ENCODE measurements at places on chromosomes 7 and 10. TPM values are rescaled to one million over a fixed set of nuclear protein-coding genes. Genes with fewer than 3 reads are reported as not detected.

Gene PRSS58
- total RNA-seq, result not detected

Gene CDH23
- total RNA-seq, result 12.2 TPM

Gene GDI2
- total RNA-seq, result 384 TPM

Gene TUBAL3
- 0.31 TPM for total RNA-seq

Gene PHKG1
- 65.2 TPM for total RNA-seq

Gene MYL7
- not detected for total RNA-seq

Gene RPP30
- total RNA-seq, result 31.9 TPM

Gene TFR2
- total RNA-seq, result 1.3 TPM

Gene CFAP58
- 0.62 TPM for total RNA-seq

Gene BMPER
- total RNA-seq, result 30.2 TPM

Gene UNC5B
- total RNA-seq, result 7.1 TPM

Gene GPR141
- 1.7 TPM for total RNA-seq

Gene DNAH11
- 1.8 TPM for total RNA-seq

Gene PODXL
- total RNA-seq, result 43.7 TPM

Gene PLEKHS1
- 1.4 TPM for total RNA-seq

Gene DGKI
- 5.6 TPM for total RNA-seq

Gene CRYGN
- total RNA-seq, result not detected

Gene MEIG1
- not detected for total RNA-seq

Gene MBL2
- not detected for total RNA-seq

Gene GJD4
- total RNA-seq, result 0.21 TPM

Gene ACBD7
- total RNA-seq, result 1.0 TPM

Gene SUN3
- total RNA-seq, result not detected

Gene PNLIP
- total RNA-seq, result 1.8 TPM

Gene LBX1
- total RNA-seq, result 5.6 TPM

Gene PDIA4
- 94.8 TPM for total RNA-seq

Gene FBXL13
- total RNA-seq, result 1.3 TPM

Gene GIMAP2
- total RNA-seq, result 14.8 TPM

Gene SPDYE9
- not detected for total RNA-seq

Gene RPEL1
- total RNA-seq, result not detected

Gene OR6B1
- not detected for total RNA-seq

Gene AZGP1
- 51.0 TPM for total RNA-seq

Gene UPK3B
- 2.2 TPM for total RNA-seq

Gene SPDYE5
- not detected for total RNA-seq

Gene MSMB
- not detected for total RNA-seq

Gene HYAL4
- total RNA-seq, result not detected

Gene CCDC146
- 16.9 TPM for total RNA-seq

Gene GHRHR
- not detected for total RNA-seq

Gene KIF11
- total RNA-seq, result 16.1 TPM

Gene SLC16A9
- 9.5 TPM for total RNA-seq
